Erythroblast (primary cell): ENCODE measurements at places on chromosomes 7 and 10.

GRCh38 chr10:71696628-71697326, 22.8 kb downstream of the C10orf105 start:
- peak; percentile 81 for DNase-seq

- DNase-seq = no peak
These were observed 148.7 kb downstream of the CACNA2D1 start for GRCh38 chr7:82294865-82295264.

DNA sequence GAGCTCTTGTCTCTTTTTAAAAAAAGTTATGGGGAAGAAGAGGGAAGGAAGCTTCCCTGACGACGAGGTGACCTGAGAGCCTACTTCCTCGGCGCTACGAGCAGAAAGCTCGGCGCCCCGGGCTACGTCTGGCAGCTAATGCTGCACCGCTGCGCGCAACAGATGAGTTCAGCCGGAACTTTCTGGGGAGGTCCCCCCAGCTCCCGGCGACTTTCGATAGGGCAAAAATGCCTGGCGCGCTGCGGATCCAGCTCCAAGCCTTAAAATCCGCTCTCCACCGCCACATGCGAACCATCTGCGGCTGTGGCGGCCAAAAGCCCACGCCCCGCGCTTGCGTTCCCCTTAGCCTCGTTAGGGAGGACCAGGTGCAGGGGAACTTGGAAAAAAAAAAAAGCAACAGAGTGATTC, 621 bp downstream of the P4HA1 start:
- DNase-seq = peak; percentile 77

GRCh38 chr10:108443636-108444035, 1279.1 kb upstream of the SORCS1 start:
- no peak for DNase-seq

DNA sequence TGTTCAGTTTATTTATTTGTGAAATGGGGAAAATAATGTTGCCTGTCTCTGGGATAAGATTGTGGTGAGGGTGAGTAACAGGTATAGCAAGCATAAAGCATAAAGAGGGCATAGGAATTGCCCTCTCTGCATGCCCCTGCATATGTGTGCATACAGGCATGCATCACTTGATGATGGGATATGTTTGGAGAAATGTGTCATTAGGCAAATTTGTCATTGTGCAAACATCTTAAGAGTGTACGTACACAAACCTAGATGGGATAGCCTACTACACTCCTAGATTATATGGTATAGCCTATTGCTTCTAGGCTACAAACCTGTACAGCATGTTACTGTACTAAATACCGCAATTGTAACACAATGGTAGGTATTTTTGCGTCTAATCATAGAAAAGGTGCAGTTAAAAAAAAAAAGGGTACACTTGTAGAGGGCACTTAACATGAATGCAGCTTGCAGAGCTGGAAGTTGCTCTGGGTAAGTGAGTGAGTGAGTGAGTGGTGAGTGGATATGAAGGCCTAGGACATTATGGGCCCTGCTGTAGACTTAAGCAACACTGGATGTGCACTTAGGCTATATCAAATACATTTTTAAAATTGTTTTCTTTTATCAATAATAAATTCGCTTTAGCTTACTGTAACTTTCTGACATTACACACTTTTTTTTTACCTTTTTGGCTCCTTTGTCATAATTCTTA, 386.5 kb upstream of the ANKRD30A start:
- no peak for DNase-seq

DNA sequence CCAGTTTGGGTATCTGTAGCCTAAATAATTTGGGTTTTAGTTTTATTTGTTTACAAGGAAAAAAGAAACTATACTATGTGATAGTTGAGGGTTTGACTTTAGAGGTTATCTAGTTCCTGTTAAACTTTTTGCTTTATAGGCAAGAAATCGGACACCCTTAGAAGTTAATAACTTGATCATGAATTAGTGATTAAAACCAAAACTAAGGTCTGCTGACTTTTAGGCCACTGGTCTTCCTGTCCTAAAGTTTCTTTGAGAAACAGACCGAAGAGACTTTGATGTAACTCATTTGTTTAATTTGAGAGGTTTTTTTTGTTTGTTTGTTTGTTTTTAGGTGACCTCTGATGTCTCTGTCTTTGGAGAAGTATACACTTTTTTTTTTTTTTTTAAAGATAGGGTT, 59.7 kb downstream of the PHTF2 start:
- DNase-seq = no peak

- no peak for DNase-seq
These were observed 33.6 kb upstream of the CHST15 start for GRCh38 chr10:124126983-124127385.

- no peak for DNase-seq
These were observed 444.1 kb downstream of the NRG3 start for GRCh38 chr10:82319074-82319473.

DNA sequence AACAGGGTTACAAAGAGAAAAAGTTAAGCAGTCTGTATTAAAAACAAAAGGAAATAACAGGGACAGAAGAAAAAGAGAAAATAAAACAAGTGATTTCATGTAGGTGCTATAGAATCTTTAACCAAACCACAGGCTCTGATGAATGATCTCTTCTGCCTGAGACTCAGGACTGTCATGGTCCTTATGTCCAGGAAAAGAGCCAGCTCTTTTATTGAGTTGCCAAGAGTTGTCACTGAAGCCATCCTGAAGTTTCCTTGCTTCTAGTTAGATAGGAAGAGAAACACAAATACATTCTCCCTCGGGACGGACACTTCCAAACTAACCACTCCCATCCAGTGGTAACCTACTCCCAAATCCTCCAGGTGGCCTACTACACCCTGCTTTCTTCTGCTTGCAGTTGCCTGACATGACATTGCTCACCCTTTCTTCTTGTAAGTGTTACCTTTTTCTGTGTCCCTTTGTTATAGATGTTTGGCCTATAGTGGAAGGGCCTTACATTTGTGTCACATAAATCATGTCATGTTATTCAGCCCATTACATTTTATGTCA, 346.7 kb downstream of the NRG3 start:
- DNase-seq = no peak

- no peak for DNase-seq
These were observed 8.8 kb downstream of the STK17A start for GRCh38 chr7:43591558-43592180.

GRCh38 chr7:17185690-17186070, 112.8 kb upstream of the AHR start:
- DNase-seq = no peak

DNA sequence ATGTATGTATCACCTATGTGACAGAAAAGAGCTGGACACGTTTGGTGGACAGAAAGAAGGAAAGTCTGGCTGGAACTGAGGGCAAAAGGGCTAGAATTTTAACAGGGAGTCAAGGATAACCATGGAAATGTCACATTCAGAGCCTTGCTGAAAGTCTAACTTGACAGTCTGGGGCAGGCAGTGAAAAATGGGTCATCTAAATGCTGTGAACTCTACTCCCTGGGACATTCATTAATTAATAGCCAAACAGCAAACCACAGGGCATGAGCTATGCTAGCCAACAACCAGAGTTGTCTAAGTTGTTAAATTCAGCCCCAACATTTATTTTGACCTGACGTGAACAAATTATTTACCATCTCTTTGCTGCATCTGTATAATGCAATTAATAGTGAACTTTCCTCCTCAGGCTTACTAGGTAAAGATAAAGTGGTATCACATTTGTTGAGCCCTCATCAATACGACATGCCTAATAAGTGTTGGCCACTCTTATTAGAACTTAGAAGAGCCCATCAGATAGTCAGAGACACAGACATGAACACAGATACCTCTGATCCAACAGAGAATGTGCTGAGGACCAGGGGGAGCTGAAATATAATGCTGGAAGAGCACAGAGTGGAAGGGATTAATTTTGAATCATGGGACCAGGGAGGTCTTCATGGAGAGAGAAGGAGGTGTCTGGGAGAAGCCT, 109.9 kb downstream of the SORCS1 start:
- no peak for DNase-seq

- DNase-seq = no peak
These were observed 1112.9 kb upstream of the AUTS2 start for GRCh38 chr7:68485253-68485917.

DNA sequence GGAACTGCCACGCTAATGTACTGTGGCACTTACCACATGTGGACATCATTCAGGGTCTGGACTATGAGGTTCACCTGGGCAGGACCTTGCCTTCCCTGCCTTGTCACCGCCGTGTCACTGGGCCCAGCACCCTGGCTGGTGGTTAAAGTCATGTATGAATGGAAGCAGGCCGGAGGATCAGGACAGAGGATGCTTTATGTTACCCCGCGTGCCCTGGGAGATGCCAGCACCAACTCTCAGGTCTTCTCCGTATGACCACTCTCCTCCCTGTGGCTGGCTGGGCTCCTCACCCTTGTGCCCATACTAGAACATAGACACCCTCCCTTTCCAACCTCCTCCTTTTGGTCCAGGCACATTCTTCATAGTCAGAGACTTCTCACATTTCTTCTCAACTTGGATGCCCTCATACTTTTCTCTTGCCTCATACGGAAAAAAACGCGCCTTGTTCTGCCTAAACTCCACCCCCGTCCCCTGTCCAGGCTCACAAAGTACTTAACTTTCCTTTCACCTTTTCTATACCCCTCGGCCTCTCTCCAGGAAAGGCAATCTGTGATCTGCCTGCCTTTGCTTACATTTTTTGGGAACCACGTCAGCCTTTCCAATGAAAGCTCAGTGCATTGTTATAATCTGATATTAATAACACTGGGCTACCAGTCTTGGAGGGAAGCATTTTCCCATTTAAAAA, 240.0 kb downstream of the TEX36 start:
- DNase-seq = no peak

DNA sequence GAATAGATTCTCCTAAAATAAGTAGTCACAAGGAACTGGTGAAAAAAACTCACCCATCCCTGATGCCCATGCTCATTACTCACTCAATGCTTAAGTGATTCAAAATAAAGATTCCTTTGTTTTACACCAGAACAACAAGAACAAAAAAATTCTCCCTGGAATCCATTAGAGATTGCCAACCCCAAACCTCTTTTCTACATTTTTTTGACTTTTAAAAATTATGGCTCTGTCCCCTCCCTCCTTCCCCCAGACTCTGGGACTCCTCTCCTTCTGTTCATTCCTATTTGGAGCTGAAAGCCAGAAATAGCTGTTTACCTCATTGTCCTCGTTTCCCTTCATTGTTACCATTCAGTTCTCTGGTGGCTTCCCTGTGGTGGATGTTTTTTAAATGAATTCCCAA, 63.2 kb upstream of the FHIP2A start:
- no peak for DNase-seq

- peak; percentile 38 for DNase-seq
These were observed 36.0 kb upstream of the GLCCI1 start for GRCh38 chr7:7932553-7932952.

- DNase-seq = no peak
These were observed 104.3 kb downstream of the CREB5 start for GRCh38 chr7:28516390-28517172.

- DNase-seq = no peak
These were observed 31.8 kb downstream of the GSTO2 start for GRCh38 chr10:104300736-104301292.

DNA sequence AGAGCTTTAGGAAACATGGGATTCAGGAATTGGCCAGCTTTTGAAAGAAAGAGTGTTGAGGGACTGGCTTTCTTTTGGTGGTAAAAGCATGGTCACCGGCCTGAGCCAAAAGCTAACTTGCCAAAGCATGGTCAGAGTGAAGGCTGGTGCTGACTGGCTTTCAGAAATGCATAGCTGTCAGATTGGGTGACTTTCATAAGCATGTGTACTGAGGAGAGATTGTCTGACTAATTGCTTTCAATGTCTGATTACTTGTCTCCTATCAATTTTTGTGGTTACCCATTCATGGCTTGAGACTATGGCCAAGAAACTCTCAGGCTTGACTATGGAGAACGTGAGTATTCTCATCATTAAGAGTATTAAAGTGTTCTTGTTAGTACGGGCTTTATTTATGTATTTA, 28.2 kb downstream of the ZNF25 start:
- no peak for DNase-seq

GRCh38 chr10:114545071-114545470, 113.0 kb downstream of the ABLIM1 start:
- DNase-seq = no peak

- no peak for DNase-seq
These were observed 182.2 kb downstream of the WDR11 start for GRCh38 chr10:121033366-121033765.

DNA sequence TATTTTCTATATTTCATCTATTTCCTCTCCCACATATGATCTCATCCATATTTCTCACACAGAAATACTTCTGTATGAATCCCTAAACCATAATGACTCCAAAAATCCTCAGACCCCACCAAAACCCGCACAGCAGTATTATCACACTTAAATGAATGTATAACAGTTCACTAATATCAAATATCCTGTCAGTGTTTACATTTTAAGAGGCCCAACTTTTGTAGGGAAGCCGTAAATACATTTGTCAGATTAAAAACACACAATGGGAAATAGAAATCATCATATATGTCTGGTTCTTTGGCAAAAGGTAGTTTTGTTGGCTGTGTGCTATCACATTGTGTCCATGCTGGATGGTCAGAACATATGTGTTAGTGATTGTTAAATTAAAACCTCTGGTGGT, 4.2 kb downstream of the AUTS2 start:
- no peak for DNase-seq

DNA sequence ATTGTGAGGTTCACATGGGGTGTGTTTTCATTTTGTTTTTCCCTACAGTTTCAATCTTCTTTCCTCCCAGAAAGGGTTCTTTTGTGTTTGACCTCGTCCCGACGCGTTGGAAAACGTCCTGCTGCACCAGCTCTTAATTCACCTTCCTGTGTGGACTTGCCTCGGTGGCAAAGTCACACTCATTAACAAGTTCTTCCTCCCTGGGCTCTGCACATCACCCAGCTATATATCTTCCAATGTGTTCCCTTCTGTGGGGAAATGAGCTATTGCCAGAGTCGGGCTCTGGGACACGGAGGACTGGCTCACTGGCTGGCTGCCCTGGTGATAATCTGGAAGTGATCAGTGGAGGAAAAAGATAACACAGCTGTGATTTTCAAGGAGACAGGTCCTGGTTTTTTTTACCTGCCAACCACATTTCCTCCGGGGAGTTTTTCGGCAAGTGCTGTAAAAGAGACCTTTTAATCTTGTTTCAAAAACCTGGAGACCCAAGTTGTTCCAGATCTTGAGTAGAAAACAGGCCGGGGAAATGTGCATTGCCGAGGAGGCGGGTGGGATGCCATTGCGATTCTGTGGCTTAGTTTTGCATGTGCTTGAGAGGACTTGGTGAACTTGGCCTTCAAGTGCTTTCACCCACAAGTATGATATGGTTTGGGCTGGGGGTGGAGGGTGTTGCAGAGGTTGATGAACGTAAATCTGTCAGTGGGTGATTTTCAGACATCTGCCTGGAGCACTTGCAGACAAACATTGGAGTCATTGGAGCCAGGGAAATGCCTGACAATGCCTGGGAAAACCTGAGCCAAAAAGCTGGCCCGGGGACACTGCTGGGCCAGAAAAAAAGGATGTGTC, 96.5 kb upstream of the CREB5 start:
- DNase-seq = no peak

GRCh38 chr10:35074266-35074665, 15.9 kb downstream of the CUL2 start:
- DNase-seq = no peak

GRCh38 chr7:138746073-138746472, 44.9 kb upstream of the SVOPL start:
- DNase-seq = no peak

GRCh38 chr10:103204353-103205255, 11.5 kb upstream of the NT5C2 start:
- DNase-seq = no peak
